ENCODE measurements at places on chromosomes 2 and 18.

- DNase-seq, result no peak
Measured at GRCh38 chr2:178322068-178322467, 127.8 kb downstream of the OSBPL6 start.

- DNase-seq, result peak; percentile 60
Measured at GRCh38 chr2:204074456-204074855, 137.9 kb downstream of the ICOS start.

- DNase-seq, result no peak
Measured at GRCh38 chr2:106977717-106978116, 91.8 kb upstream of the ST6GAL2 start.

- no peak for DNase-seq
Measured at GRCh38 chr2:25736899-25737515, 63.6 kb upstream of the DTNB start.

- no peak for DNase-seq
Measured at GRCh38 chr2:71679491-71679890, 226.1 kb downstream of the DYSF start.

DNA sequence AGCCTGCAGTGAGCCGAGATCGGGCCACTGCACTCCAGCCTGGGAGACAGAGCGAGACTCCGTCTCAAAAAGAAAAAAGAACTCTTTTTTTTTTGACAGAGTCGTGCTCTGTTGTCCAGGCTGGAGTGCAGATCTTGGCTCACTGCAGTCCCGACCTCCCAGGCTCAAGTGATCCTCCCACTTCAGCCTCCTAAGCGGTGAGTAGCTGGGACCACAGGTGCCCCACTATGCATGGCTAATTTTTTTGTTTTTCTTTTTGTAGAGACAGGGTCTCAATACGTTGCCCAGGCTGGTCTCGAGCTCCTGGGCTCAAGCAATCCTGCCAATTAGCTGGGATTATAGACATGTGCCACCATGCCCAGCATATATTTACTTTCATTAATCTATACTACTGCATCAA lies 12.5 kb upstream of the INO80D start:
- DNase-seq, result no peak

DNA sequence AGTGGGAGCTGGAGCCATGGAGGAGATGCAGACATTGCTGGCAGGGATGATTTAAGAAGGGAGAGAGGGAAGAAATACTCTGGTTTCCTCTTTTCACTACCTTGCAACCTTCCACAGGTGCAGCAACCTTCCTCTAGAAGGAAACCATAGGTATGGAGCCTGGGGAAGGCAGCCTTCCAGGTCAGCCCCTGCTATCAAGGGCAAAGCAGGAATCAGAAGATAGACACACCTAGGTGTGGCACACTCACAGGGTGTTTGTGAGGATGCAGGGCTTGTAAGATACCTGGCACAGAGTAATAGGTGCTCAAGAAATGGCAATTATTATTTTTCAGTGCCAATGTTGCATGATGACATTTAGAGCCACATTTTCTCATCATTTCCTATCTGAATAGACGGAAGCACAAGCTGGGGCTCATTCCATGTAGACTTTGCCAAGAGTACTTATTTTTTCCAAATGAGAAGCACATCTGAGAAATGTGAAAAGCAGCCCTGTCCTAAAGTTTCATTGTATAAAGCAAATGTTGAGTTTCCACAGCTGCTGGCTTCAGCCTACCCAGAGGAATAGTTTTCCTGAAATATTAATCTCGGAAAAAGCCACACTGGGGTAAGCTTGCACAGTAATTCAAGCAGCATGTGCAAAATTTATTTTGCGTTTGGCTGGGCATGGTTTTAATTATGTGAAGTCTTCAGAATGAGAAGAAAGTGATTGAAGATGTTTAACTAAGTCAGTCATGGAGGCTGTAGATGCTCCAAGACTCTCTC lies 20.6 kb downstream of the EVA1A start:
- DNase-seq, result peak; percentile 95

GRCh38 chr2:112147382-112148168 lies 9.4 kb downstream of the FBLN7 start:
- no peak for DNase-seq

DNA sequence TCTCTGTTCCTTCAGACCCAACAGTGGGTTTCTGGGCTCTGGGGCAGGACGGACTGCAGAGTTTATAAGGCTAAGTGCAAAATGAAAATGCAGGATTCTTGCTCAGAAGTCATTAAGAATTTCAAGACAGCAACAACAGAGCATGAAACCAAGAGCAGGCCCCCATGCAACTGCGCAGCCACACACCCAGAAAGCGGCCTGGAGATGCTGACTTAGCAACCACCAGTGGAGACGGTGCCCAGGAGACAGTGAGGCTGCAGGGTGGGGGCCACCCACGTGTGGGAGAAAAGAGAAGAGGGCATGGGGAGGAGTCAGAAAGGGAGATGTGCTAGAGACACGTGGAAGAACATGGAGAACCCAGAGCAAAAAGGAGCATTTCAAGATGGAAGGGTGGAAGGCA lies 66.5 kb downstream of the GALNT14 start:
- DNase-seq, result no peak

DNA sequence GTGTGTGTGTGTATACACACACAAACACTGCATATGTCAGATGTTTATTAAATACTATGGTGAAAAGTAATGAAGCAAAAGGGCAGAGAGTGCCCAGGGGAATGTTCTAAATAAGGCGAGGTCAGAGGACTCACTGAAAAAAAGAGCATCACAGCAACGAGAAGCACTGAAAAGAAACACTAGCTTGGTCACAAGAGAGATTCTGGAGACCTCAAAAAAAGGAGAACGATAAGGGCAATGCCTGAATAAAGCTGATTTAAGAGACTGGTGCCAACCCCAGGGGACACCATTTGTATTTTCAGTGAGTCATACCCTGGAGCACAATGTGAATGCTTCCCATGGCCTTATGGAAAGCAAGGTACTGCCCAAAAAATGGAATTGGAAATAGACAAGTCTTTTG lies 14.5 kb downstream of the SLC40A1 start:
- DNase-seq, result no peak

DNA sequence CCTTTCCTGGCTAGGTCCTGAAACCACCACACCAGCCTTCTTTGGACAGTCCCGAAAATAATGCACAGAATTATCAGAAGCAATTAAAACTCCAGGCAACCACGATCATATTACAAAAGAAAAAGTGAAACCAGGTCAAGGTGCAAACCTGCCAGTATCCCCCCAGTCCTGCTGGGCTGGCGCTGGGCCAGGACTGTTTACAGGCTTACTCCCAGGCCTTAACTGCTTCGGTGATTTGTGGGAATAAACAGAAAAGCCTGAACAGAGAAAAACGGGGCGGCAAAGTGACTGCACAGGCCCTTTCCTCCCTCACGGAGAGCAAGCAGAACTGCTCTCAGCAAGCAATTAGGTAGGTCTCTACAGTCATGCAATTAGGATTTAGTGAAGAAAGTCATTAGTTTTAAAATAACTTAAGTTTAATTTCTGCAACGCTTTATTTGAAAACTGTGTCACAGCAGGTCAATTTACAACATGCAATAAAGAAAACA lies 1.3 kb downstream of the HDAC4 start:
- DNase-seq, result peak; percentile 6

- DNase-seq, result no peak
Measured at GRCh38 chr18:27382567-27383216, 197.6 kb upstream of the CHST9 start.

DNA sequence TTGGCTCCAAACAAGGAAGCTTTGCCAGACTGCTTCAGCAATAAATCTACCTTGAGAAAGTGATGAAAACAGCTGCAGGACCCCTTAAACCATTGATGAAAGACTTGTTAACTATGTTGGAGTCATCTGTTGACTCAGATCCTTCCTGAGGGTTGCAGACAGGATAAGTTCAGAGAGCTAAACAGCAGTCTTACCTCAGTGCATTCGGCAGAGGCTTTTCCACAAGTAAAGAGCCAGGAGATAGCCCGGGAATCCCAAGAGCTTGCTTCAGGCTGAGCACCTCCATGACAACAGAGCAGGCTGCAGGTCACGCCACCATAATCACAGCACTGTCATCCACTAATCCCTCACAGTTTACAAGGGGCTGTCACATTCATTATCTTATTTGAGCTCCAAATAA lies 23.7 kb downstream of the KIAA2012 start:
- peak; percentile 49 for DNase-seq

GRCh38 chr2:197235711-197236110 lies 74.9 kb downstream of the ANKRD44 start:
- no peak for DNase-seq

GRCh38 chr2:173978447-173978846 lies 13.3 kb upstream of the SP3 start:
- DNase-seq, result no peak

DNA sequence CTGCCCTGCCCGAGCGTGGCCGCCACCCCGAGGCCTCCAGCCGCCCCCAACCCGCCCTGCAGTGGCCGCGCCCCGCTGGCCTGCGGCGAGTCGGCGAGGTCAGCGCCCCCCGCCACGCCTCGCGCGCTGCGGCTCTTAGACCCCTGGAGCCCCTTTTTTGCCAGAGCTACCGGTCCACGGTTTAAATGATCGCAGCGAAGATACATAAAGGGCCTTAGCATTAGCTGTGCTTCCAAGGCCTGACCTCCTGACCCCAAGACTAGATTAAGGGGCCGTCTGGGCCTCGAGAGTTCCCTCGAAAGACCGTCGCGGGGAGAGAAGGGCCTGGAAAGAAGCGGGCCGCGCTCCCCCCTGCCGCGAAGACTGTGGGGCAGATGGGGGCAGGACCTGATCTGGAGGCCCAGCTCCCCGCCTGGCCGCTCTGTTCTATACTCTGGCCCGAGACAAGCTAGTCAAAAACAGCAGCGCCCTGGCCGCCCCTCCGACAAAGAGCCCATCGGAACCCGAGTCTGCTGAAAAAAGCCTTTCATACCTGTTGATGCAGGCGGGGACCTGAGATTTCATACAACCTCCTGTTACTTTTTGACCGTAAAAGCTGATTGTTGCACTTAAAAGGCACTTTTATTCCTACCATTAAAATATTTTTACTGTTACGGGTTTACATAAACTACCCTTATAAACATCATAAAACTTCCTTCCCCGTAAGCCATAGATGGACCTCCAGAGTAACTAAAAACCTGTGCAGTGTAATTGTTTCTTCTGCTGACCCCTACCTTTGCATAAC lies 68.7 kb upstream of the PSMD14 start:
- no peak for DNase-seq

DNA sequence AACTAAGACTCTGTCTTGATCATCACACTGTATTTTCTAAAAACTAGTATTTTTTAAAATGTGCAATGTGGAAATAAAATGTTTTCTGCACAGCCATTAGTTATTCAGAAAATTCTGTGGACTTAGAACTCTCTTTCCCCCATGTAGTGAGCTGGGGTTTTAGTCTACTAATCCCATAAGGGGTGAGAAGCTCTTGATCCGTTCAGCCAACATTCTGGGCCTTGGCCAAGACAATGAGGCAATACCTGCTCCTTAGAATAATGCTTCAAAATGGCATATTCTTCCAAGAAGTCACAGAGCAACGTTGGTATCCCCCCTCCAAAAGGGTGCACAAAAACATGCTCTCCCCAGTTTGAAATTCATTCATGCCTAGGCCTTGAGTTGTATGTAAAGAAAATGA lies 4.0 kb downstream of the REEP1 start:
- no peak for DNase-seq

DNA sequence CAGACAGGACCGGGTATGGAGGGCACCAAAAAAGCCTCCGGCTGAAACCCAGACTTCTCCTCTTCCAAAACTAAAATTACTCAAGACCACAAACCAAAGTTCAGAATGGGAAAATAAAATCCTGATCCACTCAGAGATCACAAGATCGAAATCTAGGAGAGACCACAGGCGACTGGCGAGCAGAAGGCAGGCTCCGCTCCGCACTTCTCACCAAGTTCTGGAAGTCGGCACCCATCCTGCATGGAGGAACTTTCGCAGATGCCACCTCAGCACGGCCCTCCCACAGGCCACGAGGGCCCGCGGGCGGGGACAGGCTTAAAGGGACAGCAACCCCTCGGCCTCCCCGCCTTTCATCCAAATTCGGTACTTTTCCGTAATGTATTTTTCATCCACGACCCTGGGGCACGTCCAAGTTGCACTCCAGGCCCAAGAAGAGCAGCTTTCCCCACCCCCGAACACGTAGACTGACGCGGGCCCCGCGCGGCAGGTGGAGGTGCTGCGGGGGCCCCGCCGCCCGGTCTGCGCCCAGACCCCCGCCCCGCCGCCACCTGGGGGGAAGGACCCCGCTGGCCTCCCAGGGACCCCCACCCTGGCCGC lies 43.7 kb downstream of the HDLBP start:
- DNase-seq, result peak; percentile 83

- peak; percentile 17 for DNase-seq
Measured at GRCh38 chr2:159187106-159187505, 99.4 kb downstream of the WDSUB1 start.

GRCh38 chr2:145431181-145431951 lies 911.4 kb upstream of the ZEB2 start:
- DNase-seq, result no peak

DNA sequence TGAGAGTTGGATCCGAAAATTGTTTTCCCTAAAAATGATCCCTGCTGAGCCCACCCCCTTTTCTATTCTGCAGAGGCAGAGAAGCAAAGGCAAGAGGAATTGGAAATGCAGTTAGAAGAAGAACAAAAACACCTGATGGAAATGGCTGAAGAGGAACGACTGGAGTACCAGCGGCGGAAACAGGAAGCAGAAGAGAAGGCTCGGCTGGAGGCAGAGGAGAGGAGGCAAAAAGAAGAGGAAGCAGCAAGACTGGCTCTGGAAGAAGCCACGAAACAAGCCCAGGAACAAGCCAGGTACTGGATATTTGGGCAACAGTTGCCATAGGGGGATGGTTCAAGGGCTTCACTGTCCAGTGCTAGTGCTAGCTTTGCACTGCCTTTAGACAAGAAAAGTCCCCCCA lies 41.7 kb downstream of the SUMO1 start:
- DNase-seq, result no peak

DNA sequence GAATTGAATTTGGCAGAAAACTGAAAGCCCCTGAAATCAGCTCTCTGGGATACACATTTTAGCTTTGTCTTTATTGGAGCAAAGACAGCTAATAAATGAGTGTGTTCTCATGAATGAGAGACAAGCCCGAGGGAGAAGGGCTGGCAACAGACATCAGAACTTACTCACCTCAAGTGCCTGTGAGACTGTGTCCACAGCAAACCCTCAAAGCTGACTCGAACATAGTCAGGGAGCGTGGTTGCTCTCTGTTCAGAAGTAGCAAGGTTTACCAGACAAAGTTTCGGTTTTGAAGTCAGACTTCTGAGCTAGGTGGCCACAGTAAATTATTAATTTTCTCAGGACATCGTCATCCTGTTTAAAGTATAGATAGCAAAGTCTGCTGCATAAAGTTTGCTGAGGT lies 207.9 kb downstream of the CMPK2 start:
- DNase-seq, result no peak

GRCh38 chr2:15038366-15039364 lies 406.1 kb downstream of the LRATD1 start:
- DNase-seq, result no peak

DNA sequence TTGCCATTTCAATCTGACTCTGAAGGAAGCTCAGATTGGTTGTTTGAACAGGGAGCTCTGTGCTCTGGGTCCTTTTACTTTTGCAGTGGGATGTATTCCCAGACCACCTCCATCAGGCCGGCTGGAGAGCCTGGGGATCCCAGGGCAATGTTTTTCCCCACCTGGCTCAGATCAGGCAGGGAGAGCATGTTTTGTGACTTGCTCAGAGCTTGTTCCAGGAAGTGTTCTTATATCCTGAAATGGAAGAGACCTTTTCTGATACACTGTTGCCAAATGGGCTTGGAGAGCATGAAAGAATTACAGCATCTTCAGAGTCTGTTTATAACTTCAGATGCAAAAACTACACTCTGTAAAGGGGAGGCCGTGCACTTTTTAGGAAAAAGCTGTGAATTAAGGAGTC lies 56.0 kb downstream of the LIPG start:
- no peak for DNase-seq
